Anterior cingulate cortex (tissue), 58 donors: ENCODE measurements at places on chromosomes 7 and 10.

GRCh38 chr7:79090543-79090942, 362.9 kb downstream of the MAGI2 start:
- DNase-seq, result no peak

DNA sequence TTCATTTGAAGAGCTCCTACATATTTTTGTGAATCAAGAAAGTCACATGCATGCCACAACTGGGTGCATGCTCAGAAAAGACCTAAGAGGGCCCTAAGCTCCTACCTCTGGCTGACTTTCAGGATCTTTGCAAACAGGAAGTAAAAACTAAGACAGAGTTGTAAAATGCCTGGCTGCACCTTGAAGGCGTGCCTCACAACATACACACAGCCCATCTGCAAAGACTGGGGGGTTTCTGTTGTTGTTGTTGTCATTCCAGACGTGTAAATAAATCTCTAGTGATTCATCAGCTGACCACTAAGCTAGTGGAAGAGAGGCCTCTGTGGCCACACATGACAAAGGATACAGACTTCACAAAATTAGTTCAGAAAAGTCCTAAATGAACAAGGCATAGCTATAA, 31.8 kb downstream of the SMURF1 start:
- DNase-seq, result no peak

GRCh38 chr10:87670586-87670985, 10.9 kb downstream of the PAPSS2 start:
- no peak for DNase-seq

GRCh38 chr7:36781011-36781738, 56.9 kb upstream of the AOAH start:
- DNase-seq, result no peak

- DNase-seq, result no peak
Measured at GRCh38 chr10:34189830-34190229, 625.3 kb downstream of the PARD3 start.

DNA sequence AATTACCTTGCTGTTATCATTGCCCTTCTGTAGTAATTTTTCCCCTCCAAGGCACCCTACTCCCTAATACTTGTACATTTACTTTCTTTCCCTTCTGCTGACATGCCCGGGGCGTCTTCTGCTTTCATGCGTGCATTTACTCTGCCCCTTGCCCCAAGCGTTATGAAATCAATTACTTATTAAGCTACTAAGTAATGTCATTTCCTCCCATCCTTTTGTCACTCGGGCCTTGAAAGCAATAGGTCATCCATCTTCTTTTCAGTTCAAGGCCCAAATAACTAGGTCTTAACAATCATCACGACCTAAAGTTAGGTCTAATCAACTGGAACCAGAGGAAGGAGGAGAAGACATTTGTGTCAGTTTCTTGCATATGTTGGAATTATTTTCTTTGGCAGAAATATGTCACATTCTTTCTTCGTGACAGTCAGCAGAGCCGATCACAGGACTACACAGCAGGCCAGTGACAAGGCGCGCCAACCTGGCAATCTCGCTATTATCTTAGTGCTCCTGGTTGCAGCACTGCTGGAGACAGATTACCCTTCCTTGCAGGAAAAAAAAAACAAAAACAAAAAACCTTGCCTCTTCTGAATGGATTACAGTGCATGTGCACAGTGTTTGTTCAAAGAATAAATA, 179.2 kb downstream of the RELN start:
- no peak for DNase-seq

DNA sequence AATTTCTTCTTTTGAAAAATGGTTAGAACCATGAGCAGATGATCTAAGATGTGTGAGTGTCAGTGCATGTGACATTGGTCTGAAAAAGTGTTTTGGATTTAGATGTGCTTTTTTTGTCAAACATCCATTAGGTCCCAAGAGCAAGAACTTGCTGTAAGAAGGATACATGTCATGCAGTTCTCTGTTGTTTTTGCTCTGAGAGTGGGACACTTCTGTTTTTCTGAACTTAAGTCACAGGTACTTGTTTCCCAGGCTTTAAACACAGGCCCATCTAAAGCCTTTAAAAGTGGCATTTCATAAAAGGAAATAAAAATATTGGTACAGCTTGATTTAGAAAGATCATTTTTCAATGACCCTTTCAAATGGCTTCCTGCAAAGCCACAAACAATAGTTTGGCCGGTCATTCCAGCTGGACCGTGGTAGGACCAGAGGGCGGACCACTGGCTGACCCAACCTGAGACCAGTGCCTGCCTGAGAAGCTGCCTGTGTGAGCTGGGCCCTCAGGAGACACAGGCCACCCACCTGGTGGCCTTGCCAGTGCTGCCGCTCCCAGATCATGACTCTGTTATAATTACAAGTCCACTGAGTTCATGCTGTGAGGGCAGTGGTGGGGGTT, 92.7 kb downstream of the EEPD1 start:
- no peak for DNase-seq

- DNase-seq, result no peak
Measured at GRCh38 chr10:110163841-110164240, 43.6 kb upstream of the MXI1 start.
